ENCODE measurements at places on chromosomes 2 and 18.

DNA sequence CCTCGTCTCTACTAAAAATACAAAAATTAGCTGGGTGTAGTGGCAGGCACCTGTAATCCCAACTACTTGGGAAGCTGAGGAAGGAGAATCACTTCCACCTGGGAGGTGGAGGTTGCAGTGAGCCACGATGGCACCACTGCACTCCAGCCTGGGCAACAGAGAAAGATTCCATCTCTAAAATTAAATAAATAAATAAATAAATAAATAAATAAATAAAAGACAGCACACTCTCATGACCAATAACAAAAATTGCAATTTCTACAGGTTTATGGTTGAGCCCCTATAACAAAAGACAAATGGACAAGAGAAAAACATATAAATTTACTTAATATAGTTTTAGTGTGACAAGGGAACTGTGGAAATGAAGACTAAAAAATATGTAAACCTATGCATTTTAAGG, 384.1 kb downstream of the CDH19 start:
- DNase-seq = no peak

DNA sequence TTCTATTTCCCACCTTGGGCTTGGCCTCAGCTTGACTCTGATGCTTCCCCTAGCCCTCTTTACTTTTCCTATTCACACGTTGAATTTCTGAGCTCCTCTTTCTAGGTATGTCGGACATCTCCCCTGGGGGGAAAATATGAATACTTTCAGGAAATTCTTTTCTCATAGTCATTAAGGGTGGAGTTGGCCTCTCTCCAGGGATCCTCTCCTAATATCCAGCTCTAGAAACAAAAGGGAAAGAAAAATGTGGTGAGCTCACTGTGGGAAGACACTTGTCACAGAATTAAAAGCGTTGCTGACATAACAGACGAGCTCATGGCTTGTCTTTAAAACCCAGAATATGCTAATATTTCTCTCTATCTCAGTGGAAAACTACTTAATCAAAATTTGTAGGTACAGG, 132.7 kb upstream of the MEX3C start:
- DNase-seq = no peak

DNA sequence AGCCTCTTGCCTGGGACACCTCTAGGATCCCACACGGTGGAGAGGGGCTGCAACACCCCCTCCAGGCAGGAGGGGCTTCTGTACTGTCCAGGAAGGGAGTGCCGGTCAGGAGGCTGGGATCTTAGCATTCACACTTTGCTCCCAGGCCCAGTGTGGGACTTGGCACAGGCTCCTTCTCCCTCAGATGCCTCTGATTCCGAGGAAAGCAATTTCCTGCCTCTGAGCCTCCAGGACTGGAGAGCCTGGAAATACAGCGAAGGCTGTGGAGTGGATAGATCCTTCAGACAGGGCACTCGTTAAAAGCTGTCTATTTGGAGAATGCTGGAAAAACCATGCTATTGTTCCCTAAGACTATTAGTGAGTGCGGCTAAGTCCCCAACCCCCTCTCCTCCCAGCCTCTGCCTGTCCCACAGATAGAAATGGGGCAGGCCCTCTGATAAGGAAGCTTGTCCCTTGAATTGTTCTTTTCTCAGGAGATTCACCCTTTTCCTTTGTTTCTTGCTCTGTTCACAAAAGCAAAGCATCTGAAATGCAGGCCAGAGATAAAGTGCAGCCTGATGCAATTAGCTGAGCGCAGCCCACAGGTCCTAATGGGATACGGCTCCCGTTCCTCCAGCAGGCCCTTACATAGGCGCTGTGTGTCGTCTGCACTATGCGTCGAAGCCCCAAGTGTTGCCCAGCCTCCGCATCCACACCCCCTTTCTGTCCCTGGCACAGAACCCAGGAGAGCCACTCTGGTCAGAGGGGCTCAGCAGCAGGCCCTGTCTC, 252.2 kb downstream of the KLHL29 start:
- no peak for DNase-seq

DNA sequence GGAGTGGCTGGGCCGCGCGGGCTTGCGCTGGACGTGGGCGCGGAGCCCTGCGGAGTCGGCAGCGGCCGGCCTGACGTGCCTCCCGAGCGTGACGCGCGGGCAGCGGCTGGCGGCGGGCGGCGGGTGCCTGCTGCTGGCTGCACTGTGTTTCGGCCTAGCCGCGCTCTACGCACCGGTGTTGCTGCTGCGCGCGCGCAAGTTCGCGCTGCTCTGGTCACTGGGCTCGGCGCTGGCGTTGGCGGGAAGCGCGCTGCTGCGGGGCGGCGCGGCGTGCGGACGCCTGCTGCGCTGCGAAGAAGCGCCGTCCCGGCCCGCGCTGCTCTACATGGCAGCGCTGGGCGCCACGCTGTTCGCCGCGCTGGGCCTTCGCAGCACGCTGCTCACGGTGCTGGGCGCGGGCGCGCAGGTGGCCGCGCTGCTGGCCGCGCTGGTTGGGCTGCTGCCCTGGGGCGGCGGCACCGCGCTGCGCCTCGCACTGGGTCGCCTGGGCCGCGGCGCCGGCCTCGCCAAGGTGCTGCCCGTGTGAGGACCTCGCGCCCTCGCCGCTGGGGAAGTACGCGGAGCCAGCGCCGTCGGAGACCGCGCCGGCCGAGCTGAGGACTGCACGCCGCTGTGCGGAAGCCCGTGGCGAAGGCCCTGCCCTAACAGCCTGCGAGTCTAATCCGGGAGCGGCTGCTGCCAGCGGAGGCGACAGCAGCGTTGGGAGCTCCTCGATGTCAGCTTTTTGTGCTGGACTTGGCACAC, 526 bp downstream of the SFT2D3 start:
- DNase-seq = peak; percentile 41

GRCh38 chr2:137383391-137383790, 580.9 kb upstream of the HNMT start:
- no peak for DNase-seq

GRCh38 chr2:224252631-224253030, 149.3 kb downstream of the FAM124B start:
- DNase-seq = no peak

- DNase-seq = no peak
Observed at GRCh38 chr2:26847307-26847654, 651 bp upstream of the DPYSL5 start.

DNA sequence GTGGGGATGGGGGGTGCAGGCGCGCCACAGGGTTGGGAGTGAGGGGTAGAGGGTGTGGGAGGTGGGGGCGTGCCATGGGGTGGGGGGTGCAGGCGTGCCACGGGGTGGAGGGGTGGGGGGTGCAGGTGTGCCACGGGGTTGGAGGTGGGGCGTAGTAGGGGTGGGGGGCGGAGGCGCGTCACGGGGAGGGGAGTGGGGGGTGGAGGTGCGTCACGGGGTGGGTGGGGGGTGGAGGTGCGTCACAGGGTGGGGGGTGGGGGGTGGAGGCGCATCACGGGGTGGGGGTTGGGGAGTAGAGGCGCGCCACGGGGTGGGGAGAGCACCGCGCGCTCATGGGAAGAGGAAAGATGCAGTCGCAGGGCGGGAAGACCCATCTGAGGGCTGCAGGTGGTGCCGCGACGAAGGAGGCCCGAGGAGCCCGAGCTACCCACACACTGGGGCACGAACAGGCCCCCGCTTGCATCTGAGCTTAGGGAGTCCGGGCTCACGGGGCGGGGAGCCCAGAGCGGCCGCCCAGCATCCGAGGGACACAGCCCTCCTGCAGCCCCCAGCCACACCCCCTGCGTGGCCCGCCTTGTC, 37.5 kb downstream of the SNED1 start:
- no peak for DNase-seq

- DNase-seq = no peak
Observed at GRCh38 chr2:72109904-72110303, 37.8 kb downstream of the CYP26B1 start.

- DNase-seq = no peak
Observed at GRCh38 chr2:55000341-55000740, 49.9 kb downstream of the RTN4 start.

DNA sequence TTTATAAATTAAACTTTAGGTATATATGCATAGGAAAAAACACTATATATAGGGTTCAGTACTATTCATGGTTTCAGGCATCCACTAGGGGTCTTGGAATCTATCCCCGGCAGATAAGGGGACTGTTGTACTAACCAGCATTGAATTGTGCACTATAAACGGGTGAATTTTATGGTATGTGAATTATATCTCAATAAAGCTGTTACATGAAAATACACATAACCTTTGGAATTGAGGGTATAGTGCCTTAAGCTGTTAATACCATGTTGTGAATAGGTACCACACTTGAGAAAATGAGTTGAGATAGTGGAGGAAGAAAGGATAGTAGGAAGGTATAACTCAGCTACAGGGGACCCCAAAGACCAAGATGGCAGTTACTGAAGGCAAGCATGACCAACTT, 167.3 kb downstream of the HAUS1 start:
- no peak for DNase-seq

DNA sequence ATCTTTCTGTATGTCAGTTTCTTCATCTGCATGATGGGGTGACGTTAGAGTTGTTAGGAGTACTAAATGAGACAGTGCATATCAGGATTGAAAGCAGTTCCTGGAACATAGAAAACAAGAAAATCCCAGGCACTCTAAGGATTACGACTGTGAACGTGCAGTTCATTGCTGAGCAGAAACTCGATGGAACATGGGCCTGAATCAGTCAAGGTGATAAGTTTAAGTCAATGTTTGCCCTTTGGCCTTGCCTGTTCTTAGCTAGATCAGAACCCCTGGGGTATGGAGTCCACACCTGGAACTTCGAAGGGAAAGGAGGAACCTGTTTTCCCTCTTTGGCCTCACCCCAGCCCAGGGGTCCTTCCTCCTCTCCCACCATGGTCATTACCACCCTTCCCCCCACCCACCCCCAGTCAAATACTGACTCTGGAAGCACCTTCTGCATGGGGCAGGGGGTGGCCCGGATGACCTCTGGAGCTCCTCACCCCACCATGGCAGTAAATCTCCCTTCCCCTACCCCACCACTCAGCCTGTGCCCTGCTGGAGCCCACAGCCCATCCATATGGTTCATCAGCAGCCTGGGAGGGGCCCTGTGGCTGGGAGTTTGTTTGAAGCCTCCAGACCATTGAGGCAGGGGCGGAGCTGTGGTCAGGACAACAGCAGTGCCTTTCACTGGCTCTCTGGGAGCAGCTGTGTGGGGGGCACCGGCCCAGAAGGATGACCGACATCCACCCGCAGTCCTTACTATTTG, 164.1 kb downstream of the SMAD7 start:
- DNase-seq = no peak

- peak; percentile 90 for DNase-seq
Observed at GRCh38 chr2:42722320-42723190, 41.4 kb downstream of the OXER1 start.

- DNase-seq = no peak
Observed at GRCh38 chr2:206798000-206798399, 32.6 kb downstream of the FASTKD2 start.

DNA sequence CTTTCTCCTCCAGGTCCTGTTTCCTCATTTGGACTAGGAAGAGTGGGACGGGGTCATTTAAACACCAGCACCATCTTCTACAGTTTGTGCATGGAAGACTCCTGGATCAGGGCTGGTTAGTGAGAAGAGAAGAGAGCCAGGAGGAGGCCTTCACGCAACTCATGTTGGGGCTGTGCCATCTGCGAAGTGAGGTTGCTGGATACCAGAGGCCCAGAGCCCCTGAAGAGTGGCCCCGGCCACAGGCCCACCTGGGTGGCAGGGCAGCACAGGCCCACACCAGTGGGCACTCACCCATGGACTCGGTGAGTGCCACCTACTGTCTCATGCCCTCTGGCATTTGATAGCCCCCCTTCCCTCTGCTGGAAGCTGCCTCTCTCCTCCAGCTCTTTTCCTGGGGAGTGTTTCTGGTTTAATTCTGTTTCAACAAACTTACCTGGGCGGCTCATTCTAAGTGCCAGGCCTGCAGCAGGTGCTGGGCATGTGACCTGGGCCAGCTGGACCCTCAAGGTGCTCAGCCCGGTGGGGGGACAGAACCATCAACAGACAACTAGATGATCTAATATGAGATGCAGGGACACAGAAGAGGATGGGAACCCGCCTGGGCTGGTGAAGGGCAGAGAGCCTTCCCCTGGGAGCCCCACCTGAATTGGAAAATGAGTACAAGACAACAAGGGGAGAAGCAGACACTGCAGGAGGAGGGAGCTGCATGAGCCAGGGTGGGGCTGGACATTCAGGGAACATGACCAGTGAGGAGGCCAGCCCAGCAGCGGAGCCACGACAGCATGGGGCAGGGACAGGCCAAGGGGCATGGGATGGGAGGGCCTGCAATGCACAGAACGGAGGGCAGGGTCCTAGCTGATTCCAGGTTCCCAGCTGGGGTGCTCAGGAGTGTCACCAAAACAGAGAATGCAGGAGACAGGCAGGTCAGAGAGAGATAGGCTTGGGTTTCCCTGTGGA, 70.6 kb downstream of the MARCO start:
- no peak for DNase-seq

GRCh38 chr2:200976710-200977109, 13.2 kb upstream of the ORC2 start:
- DNase-seq = no peak

GRCh38 chr18:24831871-24832665, 371.6 kb downstream of the HRH4 start:
- DNase-seq = no peak

GRCh38 chr2:121210691-121211090, 74.3 kb downstream of the TFCP2L1 start:
- no peak for DNase-seq

DNA sequence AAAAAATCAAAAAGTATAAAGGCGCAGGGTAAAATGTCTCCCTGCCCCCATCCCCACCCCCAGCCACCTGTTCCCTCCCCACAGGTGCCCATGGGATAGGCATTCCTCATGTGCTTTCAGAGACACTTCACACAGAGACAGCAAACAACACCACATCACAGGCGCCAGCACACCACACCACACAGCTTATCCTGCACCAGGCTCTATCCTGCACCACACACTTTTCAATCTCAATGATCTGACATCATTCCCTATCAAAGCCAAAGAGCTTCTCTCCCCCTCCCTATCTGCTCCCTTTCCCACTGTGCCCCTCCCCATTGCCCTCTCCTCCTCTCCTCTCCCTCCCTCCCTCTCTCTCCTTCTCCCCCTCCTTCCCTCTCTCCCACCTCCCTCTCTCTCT, 15.5 kb downstream of the FAM178B start:
- peak; percentile 62 for DNase-seq

DNA sequence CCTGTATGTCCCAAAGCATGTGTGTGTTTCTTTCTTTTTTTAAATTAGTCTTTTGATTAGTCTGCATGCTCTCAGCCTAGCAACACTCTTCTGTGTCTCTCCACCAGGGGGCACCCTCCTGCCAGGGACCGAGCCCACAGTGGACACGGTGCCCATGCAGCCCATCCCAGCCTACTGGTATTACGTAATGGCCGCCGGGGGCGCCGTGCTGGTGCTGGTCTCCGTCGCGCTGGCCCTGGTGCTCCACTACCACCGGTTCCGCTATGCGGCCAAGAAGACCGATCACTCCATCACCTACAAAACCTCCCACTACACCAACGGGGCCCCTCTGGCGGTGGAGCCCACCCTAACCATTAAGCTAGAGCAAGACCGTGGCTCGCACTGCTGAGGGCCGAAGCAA, 93.8 kb downstream of the NRP2 start:
- DNase-seq = no peak

GRCh38 chr2:85709401-85709811, 15.2 kb downstream of the GNLY start:
- DNase-seq = no peak

DNA sequence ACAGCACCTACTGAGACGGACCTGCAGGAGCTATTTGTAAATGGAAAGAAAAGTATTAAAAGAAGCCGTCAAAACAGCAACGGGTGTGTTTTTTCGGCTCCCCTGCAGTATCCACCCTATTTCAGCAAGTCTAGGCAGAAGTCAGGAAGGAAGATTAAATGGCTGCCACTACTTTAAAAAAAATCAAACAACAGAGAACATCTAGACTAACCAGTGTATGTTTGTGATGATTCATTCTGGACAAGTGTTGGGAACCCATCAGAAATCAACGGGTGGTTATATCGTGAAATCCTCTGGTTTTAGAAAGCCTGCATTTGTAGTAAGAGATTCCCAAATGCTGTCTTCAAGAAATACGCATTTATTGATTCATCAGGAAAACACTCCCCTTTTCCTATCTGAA, 9.0 kb downstream of the PMAIP1 start:
- DNase-seq = no peak
